ENCODE measurements at places on chromosomes 5 and 9. TPM values are rescaled to one million over a fixed set of nuclear protein-coding genes. Genes with fewer than 3 reads are reported as not detected.

DNA sequence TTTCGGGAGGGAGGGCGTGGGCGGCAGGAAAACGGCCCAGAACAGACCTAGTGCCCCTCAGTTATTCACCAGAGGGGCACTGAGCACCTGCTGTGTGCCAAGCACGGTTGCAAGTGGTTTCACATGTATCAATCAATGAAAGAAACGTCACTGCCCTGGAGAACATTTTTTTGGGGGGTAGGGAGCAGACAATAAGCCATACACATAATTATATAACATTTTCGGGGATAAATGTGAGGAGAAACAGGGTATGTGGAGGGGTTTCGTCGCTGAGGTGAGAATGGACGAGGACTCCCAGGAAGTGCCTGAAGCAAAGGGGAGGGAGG lies 444 bp upstream of the ZNF354A start:
- DNase-seq, result no peak

DNA sequence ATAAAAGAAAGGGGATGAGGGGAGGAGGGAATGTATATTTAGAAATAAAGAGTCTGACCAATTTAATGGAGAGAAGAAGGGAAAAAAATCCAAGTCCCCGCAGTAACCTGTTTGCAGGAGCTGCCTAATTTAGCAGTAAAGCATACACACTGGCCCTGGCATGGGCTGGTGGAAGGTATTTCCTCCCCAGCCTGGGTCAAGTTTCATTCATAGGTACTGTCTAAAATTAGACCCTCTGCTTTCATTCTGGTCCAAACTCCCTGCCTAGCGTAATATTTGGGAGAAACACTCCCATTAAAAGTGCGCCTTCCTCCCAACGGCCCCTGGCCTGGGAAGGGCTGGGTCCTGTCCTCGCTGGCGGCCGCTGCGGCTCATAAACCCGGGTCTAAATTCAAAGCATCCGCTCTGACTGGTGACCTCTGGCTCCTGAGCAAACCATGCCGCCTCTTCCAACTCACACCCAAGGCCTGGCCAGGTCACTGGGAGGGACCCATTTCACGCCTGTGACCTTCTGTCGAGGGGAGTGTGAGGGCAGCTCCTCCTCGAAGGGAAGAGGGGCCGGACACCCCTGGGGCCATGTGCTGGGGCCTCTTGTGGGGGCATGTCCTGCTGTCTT lies 123.2 kb downstream of the FGF18 start:
- DNase-seq, result no peak

Gene KIF4B
- total RNA-seq, result 0.54 TPM

- peak; percentile 31 for DNase-seq
Observed at GRCh38 chr5:32027717-32028458, 146.2 kb downstream of the GOLPH3 start.

DNA sequence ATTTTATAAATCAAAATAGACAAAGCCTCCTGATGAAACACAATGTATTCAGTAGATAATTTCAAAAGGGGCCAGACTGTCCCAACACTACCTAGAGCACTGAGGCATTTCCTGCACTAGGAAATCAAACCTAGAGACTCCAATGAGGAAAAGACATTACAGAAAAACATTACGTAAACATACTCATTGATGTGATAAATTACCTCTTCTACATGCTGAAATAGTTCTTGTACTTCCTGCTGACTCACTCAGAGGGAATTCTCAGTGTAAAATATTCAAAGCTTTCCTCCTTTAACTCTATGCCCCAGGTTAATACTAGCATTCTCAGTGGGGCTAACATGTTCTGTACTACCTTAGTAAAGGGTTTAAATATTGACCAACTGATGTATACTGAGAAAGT lies 178.0 kb downstream of the ESM1 start:
- no peak for DNase-seq

DNA sequence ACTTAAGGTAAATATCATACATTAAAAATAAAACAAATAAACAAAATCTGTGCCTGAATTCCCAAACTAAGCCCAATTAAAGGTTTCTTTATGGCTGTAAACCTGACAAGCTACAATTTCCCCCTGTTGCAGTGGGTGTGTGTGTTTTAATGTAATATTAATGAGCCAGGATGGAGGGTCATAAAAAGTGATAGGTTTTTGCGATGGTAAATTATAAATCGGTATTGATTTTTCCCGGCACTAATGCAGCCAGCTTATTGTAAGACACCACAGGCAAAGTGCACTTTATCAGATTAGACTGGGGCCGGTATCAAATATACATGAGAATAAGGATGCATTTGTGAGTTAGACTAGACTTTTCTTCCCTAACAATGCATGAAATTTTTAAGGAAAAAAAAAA lies 120.4 kb downstream of the EBF1 start:
- no peak for DNase-seq

- no peak for DNase-seq
Observed at GRCh38 chr5:147065071-147065470, 169.8 kb upstream of the STK32A start.

DNA sequence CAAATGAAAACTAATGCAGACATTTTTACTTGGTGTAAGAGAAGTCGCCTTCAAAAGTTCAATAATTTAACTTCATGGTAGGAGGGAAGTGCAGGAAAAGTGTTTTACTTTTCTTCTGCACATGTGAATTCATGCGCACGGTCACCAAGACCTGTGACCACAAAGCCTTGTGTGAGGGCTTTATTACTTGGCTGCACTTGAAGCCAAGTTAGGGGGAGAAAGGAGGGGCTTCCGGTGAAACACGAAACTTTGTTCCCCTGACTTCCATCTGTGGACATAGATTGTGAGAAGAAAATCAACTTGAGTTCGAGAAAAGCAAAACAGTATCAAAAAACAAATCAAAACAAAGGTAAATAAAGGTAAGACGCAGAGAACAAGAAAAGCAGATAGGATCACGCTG lies 239.9 kb downstream of the ROR2 start:
- no peak for DNase-seq

- no peak for DNase-seq
Observed at GRCh38 chr5:39314591-39314990, 49.7 kb downstream of the C9 start.

Gene RMRP
- 32,961 TPM for total RNA-seq

GRCh38 chr5:75374394-75374814 lies 37.4 kb downstream of the HMGCR start:
- DNase-seq, result no peak

DNA sequence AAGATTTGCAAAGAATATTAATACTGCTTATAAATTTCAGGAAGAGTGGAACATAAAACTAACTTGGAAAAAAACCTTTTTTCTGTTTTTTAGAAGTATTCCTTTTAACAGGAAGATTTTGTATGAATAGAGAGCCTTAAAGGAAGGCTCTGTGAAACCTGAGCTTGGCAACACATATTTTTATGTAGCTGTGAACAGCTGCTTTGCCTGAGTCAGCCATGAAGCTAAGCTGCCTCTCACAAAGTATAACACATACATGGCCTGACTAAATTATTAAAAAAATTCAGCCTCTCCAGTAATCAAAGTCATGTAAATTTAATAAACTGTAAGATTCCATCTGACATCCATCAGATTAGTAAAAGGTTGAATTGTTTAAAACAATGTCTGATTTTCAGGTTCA lies 547.5 kb downstream of the ELAVL2 start:
- DNase-seq, result no peak

Gene EIF4E1B
- total RNA-seq, result 0.54 TPM

GRCh38 chr5:153496835-153497234 lies 6.4 kb downstream of the GRIA1 start:
- DNase-seq, result peak; percentile 34

Gene ITGA1
- total RNA-seq, result 33.5 TPM

GRCh38 chr5:156912869-156913268 lies 50.2 kb downstream of the TIMD4 start:
- no peak for DNase-seq

GRCh38 chr5:52684051-52684450 lies 103.7 kb upstream of the ITGA1 start:
- DNase-seq, result no peak

Gene TRIM36
- total RNA-seq, result 9.9 TPM

Gene FGD3
- 1.1 TPM for total RNA-seq

Gene F2R
- total RNA-seq, result 342 TPM

- no peak for DNase-seq
Observed at GRCh38 chr9:125626187-125626586, 80.8 kb downstream of the MAPKAP1 start.

Gene ADGRV1
- 23.1 TPM for total RNA-seq

GRCh38 chr5:111722140-111722539 lies 34.9 kb downstream of the NREP start:
- no peak for DNase-seq

GRCh38 chr5:131393498-131393968 lies 129.7 kb downstream of the CDC42SE2 start:
- no peak for DNase-seq

- DNase-seq, result no peak
Observed at GRCh38 chr9:76729980-76730737, 34.1 kb upstream of the PCA3 start.

- DNase-seq, result no peak
Observed at GRCh38 chr5:5617024-5617423, 194.5 kb downstream of the ICE1 start.

Gene ALAD
- 19.3 TPM for total RNA-seq

GRCh38 chr5:2299388-2300220 lies 416.9 kb upstream of the IRX4 start:
- no peak for DNase-seq

GRCh38 chr9:107368696-107369095 lies 85.6 kb downstream of the RAD23B start:
- no peak for DNase-seq

GRCh38 chr9:1581926-1582325 lies 433.2 kb upstream of the SMARCA2 start:
- DNase-seq, result no peak

DNA sequence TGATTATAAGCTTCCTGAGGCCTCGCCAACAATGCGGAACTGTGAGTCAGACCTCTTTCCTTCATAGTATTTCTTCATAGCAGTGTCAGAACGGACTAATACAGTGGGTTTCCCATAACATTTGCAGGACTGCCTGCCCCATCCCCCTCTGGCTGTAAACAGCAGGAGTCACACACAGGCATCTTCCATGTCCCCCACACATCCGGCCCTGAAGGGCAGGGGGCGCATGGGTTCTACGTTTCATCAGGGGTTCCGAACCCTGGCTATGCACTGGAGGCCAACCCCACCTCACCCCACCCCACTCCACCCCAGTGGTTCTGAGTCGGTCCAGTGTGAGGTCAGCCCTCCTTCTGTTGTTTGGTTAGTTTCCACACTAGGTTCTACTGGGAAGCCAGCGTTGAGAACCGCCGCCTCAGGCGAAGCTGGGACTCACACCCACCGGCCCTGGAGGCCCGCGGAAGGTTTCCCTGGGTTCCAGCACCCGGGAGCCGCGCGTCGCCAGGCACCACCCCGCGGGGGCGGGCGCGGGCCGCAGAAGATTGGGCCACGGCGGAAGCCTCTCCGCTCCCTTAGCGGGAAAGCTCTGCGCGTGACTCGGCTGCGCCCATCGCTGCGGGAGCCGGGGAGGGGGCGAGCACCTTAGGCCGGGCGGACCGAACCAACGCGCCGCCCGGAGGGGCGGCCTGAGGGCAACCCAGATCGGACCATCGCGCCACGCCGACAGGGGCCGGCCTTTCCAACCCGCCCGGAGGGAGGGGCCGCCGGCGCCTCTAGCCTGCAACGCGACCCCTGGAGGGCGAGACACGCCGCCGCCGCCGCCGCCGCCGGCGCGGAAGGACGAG lies at the start of gene RUSC2:
Gene RUSC2, plus strand, starts transcription at position 799 of the 842 bp plus-strand sequence. CDS start 56,411 bp downstream, outside the sequence.
- DNase-seq, result peak; percentile 91

Gene EQTN
- not detected for total RNA-seq

DNA sequence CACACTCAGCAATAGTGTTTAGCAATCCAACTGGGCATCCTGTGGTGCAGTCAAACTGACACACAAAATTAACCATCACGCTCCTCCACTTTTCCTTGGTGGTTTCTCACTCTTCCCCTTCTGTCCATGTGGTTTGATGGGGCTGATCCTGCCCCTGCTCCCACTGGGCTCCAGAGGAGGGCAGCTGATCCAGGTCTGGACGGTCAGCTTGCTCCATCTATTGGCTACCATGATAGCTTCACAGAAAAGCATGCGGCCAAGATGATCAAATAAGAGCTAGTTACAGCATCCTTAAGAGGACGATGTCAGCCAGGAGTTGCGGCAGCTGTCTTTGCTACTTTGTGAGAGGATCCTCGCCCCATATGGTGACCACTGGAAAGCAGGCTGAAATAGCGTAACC lies 29.6 kb upstream of the RANBP17 start:
- no peak for DNase-seq

GRCh38 chr9:86328156-86328555 lies 26.1 kb downstream of the TUT7 start:
- DNase-seq, result no peak

Gene LCP2
- 13.8 TPM for total RNA-seq

Gene NR4A3
- total RNA-seq, result 0.18 TPM

Gene ZNF454
- 0.15 TPM for total RNA-seq

Gene DMXL1
- 24.9 TPM for total RNA-seq
